Stimulated activated memory B cell treated with anti-CD40 and anti-IgM and Interleukin-4, amounts not matched to agents 10 μg/mL and 1 μg/mL and 100 μg/mL, for 72 hours (primary cell): ENCODE measurements at places on chromosomes 2 and 18.

GRCh38 chr18:28767201-28767600 is 590.3 kb upstream of the CDH2 start:
- no peak for ATAC-seq

DNA sequence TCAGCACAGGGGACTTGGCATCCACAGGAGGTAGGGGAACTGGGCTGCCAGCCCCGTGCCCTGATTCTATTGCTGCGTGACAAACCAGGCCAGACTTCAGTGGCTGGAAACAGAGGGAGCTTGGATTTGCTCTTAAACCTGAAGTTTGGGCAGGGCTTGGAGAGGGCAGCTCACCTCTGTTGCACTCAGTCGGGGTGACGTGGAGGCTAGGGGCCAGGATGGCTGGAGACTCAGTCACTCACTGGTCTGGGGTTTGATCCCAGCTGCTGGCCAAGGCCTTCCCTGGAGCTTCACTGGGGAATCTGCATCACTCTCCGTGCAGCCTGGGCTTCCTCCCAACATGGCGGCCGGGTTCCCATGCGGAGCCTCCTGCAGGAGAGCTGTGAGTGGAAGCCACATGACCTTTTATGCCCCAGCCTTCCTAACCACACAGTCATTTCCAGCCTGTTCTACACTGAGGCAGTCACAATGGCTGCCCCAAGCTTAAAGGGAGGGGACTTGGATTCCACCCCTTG is 175.2 kb upstream of the HDAC4 start:
- ATAC-seq: no peak

- ATAC-seq: peak; percentile 67
These were observed at the start of gene LRRFIP1 for GRCh38 chr2:237627441-237628246. LRRFIP1 (plus strand) TSS chr2:237627587; CDS start chr2:237627645, 58 bp downstream.

DNA sequence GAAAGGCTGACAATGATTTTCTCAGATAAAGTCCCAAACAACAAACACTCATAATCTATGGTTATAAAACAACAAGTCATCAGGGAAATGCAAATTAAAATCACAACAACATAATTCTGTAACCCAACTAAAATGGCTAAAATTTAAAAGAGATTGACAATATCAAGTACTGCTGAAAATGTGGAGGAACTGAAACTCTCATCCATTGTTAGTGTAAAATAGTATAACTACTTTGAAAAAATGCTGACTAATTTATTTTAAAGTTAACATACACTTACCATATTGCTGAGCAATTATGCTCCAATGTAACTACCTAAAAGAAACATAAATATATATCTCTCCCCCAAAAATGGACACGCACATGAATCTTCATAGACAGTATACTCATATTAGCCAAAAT is 245.9 kb upstream of the SPOPL start:
- no peak for ATAC-seq

- no peak for ATAC-seq
These were observed 5.4 kb downstream of the KHK start for GRCh38 chr2:27091746-27092695.

DNA sequence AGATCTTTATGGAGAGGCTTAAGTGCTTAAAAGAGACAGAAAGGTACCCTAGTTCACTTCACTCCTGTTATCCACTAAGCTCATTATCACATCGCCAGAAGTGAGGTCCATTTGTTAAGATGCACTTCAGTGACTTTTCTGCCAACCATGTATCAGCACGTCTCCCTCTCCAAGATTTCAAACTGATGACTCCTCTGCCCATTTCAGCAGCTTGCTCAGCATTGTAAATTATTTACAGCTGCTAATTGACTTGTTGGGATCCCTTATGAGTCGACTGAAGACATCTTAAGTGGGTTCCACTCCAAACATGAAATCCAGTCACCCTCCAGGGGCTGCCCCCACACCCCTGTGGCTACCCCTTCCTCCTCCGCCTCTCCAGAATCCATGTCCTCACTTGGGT is 37.3 kb downstream of the DIPK1C start:
- ATAC-seq: no peak

- ATAC-seq: no peak
These were observed 12.8 kb upstream of the GNLY start for GRCh38 chr2:85681372-85681763.

DNA sequence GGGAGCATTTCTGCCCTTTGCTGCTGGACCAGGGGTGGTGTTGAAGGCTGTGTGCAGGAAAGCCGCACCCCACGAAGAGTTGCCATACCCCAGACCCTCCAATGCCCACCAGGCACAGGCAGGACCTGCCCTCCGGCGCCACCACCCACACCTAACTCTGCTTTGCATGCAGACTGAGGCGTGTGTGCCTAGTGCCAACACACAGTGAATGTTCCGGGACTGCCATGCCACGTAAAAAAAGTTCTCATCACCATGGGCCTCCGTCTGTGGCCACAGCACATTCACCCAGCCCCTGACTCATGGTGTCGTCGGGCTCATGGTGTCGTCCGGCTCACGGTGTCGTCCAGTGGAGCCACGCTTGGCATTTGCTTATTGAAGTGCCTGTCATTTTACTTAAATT is 184.9 kb upstream of the RAB6C start:
- ATAC-seq: no peak

DNA sequence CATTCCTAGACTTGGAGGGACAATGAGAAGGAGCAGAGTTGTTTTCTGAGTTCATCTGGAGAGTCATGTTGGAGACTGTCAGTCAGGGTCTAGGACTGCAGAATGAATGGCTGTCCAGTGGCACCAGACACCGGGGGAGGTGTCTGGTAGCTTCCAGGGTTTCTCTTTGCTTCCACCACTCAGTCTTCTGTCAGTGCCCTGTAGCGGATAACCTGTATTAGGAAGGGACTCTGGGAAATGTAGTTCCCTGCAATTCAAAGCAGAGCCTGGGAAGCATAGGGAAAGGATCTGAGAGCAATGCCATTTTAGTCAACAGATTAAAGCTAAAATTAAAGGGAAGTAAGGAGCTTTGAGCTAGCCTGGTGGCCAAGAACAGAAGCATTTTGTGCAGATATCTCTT is 257.9 kb downstream of the THSD7B start:
- ATAC-seq: no peak

DNA sequence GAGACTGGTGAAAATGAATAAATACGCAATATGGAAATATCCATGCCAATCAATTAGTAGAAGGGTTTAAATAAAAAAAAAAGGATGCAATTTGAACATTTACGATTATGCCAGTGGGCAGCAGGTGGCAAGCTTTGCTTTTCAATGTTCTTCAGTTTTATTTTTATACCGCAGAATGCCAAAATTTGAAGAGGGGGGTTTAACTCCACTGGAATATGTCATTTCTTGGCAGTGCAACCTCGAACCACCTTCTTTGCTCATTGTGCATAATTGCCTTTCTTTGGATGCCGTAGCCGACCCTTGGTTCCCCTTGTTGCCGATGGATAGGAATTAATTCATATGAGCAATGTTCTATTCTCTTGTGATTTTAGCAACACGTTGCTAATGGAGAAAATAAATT is 88.0 kb downstream of the LTBP1 start:
- no peak for ATAC-seq

DNA sequence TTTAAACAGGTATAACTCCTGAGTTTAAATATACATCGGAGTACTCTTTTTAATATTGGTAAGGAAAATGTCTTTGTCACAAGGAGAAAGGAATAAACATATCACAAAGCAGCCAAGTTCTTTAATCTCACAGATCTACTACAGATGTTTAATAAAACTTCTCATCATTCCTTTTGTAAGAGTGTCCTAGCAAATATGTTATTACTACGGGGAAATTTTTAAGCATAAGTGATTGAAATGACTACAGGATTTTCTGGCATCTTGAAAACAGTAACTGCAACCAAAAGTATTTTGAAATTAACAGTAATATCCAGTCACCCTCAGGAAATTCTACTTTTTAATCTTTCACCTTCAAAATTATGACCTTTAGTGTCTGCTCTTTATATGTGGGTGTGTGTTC is 403.1 kb downstream of the IRS1 start:
- ATAC-seq: no peak

- peak; percentile 15 for ATAC-seq
These were observed 114.1 kb upstream of the HDAC4 start for GRCh38 chr2:239514754-239515530.
